NCI-H82 (cell line): ENCODE measurements at places on chromosomes 13 and 19.

- peak; percentile 48 for DNase-seq
These were observed 12.7 kb downstream of the SUGT1 start for GRCh38 chr13:52665325-52665724.

DNA sequence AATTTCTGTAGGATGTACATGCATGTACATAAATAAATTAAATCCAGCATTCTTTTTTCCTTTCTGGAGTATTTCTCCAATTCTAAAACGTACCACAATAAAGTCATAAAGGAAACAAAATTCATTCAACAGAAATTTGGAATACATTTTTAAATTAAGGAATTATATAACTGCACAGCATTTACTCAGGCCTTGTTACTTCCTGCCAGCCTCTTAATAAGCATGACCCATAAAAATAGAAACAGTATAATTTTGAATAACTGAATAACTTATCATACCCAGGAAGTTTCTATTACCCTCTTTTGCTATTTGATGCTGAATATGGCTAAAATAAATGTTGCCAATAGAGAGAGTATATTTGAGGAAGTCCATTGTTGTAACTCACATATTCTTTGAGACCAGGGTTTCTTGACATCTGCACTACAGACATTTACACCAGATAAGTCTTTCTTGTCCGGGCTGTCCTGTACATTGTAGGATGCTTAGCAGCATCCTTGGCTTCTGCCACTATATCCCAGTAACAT is 178.2 kb downstream of the KLF12 start:
- DNase-seq, result no peak

DNA sequence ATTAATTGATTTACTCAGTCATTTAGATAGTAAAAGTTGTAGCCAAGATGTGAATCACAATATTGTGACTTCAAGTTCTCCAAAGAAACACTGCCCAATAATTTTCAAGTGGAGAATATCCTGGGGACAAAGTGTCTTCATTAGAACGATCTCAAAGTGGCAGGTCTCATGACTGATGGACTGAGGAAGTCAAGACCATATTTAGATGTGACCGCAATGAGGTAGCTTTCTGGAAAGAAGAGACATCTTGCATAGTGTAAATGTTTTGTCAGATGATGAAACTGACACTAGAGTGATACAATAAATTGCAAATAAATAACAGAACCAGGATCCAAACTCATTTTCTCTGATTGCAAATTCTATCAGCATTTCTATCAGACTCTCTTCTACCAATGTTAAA is 1476.9 kb downstream of the EFNB2 start:
- DNase-seq, result no peak

- peak; percentile 90 for DNase-seq
These were observed at the start of gene MLNR for GRCh38 chr13:49220036-49220855. MLNR (plus strand) TSS chr13:49220338; CDS start chr13:49220338, 0 bp downstream.

DNA sequence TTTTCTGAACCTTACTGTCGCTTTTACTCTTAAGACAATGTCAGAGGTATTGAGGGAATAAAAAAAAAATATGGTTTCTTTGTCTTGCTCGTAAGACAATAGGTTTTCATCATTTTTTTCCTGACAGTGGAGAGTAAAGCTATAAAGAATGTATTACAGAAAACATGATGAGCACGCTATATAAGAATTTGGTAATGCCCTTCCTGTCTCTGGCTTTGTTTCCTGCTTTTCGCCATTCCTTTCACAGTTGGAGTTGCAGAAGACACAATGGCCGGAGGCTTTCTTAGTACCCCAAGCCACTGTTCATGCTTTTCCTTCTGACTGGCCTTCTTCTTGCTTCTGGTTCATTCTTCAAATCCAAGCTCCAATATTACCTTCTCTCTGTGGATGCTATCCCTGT is 101.0 kb upstream of the DACH1 start:
- no peak for DNase-seq

DNA sequence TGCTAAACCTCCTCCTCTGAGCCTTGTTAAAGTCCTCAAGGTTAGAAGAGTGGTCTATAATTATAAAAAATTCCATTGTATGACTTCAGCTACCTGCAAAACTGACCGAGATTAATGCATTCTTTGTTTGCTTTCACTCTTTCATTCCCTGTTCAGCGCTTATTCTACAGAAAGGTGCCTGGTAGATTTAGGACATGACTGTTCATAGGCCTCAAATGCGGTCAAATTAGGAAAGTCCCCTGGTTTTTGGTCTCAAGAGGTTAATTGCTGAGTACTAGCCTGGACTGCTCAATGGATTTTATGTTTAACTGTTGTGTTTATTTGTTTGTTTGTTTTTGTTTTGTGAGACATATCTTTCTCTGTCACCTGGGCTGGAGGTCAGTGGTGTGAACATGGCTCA is 35.4 kb downstream of the KL start:
- no peak for DNase-seq

GRCh38 chr19:48963371-48964204 is 1.5 kb upstream of the FTL start:
- DNase-seq, result peak; percentile 37

GRCh38 chr19:52331757-52332156 is 4.3 kb upstream of the ZNF610 start:
- no peak for DNase-seq

- no peak for DNase-seq
These were observed 39.2 kb upstream of the CYP2A7 start for GRCh38 chr19:40921005-40921897.

- no peak for DNase-seq
These were observed 23.9 kb downstream of the WTIP start for GRCh38 chr19:34505321-34506025.

DNA sequence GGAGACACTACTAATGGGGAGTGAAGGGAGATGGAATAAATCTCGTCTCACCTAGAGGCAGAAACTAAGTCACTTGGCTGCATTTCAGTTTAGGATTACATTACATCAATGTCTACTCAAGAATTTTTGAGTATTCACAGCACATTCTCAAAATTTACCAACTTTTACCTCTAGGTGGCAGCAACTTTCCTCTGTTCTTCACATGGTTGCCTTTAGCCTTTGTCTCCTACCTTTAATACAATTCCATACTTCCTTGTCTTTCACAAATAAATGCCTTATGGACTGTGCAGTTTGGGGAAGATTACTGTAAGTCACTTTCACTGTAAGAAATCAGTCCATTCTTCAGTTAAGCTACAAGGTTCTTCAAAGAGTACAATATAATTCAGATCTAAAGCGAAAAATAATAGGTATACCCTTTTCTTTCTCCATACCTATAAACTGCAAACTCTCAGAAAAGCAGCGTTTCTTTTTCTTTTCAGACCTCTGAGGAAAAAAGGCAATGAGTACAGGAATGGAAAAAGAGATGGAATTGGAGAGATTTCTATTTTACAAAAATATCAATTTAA is 379.4 kb downstream of the KLF12 start:
- DNase-seq, result peak; percentile 86

DNA sequence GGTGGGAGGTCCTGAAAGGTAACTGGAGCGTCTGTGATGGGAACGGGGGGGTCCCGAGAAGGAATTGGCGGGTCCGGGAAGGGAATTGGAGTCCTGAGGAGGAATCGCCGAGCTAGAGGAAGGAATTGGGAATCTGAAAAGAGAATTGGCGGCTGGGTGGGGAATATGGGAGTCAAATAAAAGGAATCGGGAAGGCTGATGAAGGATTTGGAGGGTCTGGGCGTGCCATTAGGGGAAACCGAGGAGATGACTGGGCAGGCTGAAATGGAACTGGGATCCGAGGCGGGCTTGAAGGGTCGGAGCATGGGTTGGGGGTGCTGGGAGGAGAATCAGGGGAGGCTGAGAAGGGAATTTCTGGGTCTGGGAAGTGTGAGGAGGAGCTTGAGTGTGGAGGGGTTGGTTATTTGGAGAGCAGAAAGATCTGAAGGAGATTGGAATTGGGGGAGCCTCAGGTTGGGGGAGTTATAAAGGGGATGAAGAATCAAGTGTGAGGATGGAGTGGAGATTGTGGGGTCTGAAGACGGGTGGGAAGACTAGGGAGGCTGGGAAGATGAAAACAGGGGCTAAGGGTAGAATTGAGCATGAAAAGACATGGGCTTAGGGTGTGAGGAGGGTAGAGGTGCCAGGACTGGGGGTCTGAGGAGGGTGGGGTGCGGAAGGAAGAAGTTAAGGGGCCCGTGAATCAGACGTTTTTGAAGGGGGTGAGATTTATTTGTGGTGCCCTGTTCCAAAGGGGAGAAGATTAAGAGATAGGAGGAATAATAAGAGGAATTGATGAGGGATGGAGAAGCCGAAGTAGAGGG is 718 bp downstream of the ACTN4 start:
- DNase-seq, result peak; percentile 60

GRCh38 chr19:34316741-34317301 is 48.2 kb upstream of the GPI start:
- DNase-seq, result no peak

GRCh38 chr19:11268783-11269267 is 6.5 kb upstream of the DOCK6 start:
- no peak for DNase-seq

DNA sequence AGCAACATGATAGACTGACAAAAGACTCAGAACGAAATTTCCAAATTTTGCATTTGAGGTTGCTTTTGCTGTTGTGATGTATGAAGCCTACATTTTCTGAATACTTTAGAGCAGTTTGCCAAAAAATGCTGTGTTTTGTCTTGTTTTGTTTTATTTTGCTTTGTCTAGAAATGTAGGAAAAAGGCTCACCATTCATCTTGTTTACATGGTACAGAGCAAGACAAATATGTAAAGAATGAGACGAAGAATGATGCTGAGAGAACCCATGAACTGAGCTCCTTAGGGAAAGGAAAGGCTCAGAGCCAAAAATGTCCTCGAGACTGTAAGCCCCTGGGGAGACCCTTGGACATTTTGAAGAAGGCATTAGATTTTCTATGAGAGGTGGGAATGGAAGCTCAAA is 6.8 kb upstream of the SPART start:
- no peak for DNase-seq

DNA sequence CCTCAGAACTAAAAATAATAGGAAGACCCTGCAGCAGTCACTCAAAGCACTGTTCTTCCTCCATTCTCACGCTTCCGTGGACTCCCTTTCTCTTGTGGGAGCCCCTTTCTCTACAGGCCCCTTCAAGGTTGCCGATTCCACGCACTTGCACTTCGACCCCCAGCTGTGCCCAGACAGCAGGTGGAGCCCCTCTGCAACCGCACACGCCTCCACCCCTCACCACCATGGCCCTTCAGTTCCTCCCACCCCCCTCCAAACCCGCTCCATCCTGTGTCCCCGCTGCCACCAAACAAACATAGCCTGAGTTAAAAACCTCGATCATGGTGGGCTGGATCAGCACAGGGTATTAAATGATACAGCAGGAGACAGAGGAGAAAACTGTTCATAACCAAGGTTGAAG is 102.6 kb downstream of the STK24 start:
- DNase-seq, result no peak

- peak; percentile 98 for DNase-seq
These were observed 1.1 kb upstream of the WBP4 start for GRCh38 chr13:41060082-41060723.

DNA sequence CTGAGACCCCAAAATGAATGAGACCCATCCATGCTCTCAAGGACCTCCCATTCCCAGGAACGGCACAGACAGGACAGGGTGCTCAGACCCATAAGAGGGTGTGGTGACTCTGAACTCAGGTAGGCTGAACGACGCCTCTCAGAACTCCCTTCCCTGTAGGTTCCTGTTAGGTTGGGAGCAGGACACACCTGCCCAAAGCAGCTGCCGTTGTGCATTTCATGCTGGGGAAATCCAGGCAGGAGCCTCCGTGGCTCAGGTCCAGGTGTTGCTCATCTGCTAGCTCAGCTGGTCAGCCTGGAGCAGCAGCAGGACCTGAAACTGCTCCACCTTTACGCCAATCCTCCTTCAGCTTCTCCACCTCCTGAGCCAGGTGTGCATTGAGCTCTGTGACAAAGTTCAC is 19.1 kb upstream of the TEX101 start:
- DNase-seq, result no peak
